ENCODE measurements at places on chromosomes 11 and 22.
A peak's percentile ranks its signal among the peaks of the same experiment; 100 is the strongest.

DNA sequence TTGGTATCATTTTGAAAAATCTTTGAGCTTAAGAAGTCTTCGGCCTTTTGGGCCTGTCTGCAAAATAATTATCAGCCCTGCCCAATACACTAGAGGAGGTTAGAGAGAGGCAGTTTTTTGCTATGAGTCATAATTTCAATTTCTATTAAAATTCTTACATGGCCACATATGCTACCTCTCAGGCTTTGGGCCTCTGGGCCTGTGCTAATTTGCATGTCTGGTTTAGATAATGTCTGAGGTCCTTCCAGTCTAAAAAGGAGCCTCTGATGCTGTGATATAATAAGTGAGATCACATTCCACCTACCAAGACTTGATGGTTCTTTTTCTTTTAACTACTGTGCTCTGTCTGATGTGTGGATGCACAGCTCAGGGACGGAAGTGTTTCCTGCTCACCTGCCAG lies 70.8 kb downstream of the KCNJ1 start:
- DNase-seq: no peak

DNA sequence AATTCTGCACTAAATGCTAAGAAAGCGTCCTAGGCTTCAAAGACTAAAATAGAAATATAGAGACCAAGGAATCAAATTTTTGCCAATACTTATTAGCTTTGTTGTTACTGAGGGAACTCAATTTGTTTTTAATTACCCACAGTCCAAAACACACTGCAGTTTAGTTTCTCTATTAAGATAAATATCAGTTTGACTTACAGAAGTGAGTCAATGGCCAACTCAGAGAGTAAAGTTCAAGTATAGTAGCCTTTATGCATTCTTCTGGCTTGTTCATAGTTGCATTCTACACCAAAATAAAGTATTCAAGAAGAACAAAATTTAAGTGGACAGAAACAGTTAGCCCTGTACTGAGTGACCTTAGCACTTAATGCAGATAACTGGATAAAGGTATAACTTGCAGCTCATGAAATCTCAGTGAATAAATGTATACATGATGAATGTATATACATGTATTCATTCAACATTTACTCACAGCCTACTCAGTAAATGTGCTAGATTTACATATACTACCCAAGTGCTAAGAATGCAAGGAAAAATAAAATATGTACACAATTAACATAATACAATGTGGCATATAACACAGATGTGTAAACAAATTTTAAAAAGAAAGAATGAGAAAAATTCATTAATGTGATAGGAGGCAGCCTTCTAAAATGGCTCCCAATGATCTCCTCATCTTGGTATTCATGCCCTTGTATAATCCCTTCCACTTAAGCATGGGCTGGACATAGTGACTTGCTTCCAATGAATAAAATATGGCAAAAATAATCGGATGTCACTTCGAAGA lies 9.7 kb upstream of the RNF141 start:
- peak; percentile 46 for DNase-seq

- no peak for DNase-seq
These were observed 96.9 kb downstream of the CNTN5 start for GRCh38 chr11:99117603-99118002.

DNA sequence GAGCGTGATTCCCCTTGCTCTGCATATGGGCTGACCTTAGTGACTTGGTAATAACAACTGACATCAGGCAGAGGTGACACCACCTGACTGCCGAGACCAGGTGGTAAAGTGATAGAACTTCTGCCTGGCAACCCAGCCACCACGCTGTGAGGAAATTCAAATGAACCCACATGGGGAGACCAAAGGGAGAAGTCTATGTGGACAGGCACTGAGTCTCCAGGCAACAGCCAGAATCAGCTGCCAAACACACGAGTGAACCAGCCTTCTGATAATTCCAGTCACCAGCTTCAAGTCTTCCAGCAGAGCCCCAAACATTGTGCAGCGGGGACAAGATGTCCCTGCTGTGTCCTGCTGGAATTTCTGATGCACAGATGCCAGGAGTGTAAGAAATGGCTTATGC lies 29.7 kb downstream of the SPATA19 start:
- DNase-seq: no peak

DNA sequence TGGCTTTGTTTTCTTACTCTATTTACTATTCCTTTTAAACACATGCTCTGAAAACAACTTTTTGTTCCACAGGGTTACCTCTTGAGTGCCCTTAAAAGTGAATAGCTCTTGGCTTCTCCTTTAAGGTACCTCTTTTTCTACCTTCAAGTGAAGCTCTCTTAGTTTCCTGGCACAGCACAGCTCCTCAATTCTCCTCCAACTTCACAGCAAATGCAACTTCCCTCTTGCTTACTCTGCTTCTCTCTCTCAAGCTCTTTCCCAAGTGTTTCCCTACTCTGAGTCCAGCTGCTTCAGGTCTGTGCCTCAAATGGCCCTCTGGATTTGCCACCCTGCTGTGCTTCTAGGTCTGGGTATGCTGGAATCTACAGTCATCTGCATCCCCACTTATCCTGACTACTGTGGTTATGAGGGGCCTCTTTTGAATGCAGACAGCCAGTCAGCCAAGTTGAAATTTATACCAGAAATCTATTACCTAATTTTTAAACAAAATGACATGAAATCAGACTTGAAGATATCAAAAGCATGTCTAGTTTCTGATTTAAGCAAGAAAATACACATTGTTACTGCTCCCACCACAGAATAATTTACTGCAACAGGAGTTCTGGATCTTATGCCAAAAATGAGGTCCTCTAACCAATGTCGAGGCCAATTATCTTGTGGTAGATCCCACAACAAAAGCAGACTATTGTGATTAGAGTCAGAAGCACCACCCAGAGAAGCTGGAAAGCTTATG lies 371.1 kb downstream of the SOX6 start:
- no peak for DNase-seq

GRCh38 chr11:11408436-11409221 lies 55.6 kb upstream of the CSNK2A3 start:
- DNase-seq: no peak

GRCh38 chr11:124877910-124878758 lies 12.9 kb downstream of the ROBO3 start:
- no peak for DNase-seq

DNA sequence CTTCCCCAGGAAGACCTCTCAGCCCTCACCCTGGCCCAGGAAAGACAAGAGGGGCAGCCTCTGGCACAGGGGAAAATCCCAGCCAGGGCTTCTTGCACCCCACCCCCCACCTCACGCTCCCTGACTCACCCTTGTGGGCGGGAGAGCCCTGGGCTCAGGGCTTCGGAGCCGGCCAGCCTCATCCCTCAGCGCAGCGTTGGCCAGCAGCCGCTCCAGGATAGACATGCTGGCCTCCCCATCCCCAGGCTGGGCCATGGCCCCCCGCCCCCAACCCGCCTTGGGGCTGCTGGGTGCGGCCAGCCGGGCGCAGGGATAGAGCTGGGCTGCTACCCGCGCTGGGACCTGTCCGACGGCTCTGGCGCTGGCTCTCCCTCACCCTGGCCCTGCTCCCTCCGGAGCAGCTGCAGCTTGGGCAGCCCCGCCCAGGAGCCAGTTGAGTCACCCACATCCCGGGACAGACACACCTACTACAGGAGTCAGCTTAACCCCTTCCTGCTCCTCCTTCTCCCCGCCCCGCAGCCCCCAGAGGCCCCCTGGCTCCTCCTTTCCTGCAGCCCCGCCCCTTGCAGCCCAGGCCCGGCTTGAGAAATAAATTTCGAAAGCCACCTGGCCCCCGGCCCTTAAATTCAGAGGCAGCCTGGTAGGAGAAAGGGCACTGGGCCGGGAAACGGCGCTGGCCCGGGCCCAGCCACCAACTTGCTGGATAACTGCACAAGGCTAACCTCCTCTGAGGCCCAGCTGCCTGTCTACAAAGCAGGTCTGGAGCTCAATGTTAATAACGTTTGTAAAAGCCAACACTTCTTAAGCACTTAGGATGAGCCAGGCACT lies 13.4 kb downstream of the TNKS1BP1 start:
- peak; percentile 95 for DNase-seq

GRCh38 chr22:24436553-24436952 lies 9.2 kb downstream of the ADORA2A start:
- no peak for DNase-seq

GRCh38 chr11:131467645-131468394 lies 97.4 kb downstream of the NTM start:
- DNase-seq: no peak

GRCh38 chr22:32477596-32477995 lies 3.0 kb downstream of the FBXO7 start:
- no peak for DNase-seq

- peak; percentile 47 for DNase-seq
These were observed 44.9 kb upstream of the ETS1 start for GRCh38 chr11:128632141-128632791.

GRCh38 chr11:93288079-93288478 lies 42.5 kb upstream of the DEUP1 start:
- DNase-seq: no peak
